RWPE2 (cell line): ENCODE measurements at places on chromosomes 7 and 10.

GRCh38 chr7:129497156-129497555, 5.2 kb upstream of the SMKR1 start:
- no peaks in the 10 kb centered on the region for H3K4me1 ChIP-seq
- H3K36me3 ChIP-seq: no peaks in the 10 kb centered on the region
- no peak overlapping the region for H3K4me3 ChIP-seq
- no peak overlapping the region for H3K27ac ChIP-seq
- no peak for DNase-seq

DNA sequence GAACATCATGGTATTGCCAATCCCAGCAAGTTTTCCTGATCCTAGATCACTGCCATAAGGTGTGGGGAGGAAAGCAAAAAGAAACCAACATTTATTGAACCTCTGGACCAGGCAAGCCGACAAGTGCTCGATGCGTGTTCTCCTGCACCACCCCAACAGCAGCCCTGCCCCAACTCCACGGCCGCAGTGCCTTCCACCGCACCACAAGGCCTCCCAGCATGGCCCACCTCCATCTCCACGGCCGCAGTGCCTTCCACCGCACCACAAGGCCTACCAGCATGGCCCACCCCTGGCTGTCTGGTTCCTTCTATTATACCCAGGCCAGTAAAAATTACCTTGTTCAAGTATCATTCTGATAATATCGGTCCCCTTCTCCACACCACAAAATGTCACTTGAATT, 8.7 kb downstream of the HIPK2 start:
- no peaks in the 10 kb centered on the region for H3K27me3 ChIP-seq
- no peak for DNase-seq
- H3K4me3 ChIP-seq: no peak overlapping the region
- H3K36me3 ChIP-seq: peaks cover 17% of the 10 kb centered on the region

DNA sequence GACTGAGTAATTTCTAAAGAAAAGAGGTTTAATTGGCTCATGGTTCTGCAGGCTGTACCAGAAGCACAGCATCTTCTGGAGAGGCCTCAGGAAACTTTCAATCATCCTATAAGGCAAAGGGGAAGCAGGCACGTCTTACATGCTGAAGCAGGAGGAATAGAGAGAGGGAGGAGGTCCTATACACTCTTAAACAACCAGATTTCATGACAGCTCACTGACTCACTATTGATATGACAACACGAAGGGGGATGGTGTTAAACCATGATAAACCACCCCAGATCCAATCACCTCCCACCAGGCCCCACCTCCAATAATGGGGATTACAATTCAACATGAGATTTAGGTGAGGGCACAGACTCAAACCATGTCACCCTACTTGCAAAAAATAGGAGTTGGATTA, 201.5 kb downstream of the CDK14 start:
- H3K27me3 ChIP-seq: no peaks in the 10 kb centered on the region
- no peaks in the 10 kb centered on the region for H3K4me1 ChIP-seq
- H3K36me3 ChIP-seq: peaks cover 10% of the 10 kb centered on the region
- no peak overlapping the region for H3K27ac ChIP-seq
- DNase-seq: no peak

DNA sequence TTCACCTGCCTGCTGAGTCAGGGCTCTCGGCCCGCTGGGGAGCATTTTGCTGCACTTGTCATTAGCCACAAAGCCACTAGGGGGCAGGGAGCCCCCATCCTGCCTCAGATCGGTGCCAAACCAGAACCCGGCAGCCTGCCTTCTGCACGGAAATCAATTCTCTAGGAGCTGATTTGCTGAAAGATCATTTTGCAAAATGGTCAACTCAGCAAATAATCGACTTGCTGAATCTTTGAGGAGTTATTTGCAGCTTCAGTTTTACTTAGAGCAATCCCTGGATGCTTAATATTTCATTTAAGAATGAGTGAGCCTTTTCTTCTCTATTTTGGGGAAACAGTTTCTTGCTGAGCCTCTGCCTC, 1.7 kb upstream of the GIMAP8 start:
- H3K27ac ChIP-seq: no peak overlapping the region
- H3K4me3 ChIP-seq: no peak overlapping the region
- H3K36me3 ChIP-seq: no peaks in the 10 kb centered on the region
- DNase-seq: no peak
- peaks cover 4% of the 10 kb centered on the region for H3K27me3 ChIP-seq

- no peaks in the 10 kb centered on the region for H3K27me3 ChIP-seq
- H3K4me1 ChIP-seq: no peaks in the 10 kb centered on the region
- H3K27ac ChIP-seq: peak overlapping the region; percentile 54
- no peak for DNase-seq
- H3K36me3 ChIP-seq: peaks cover 41% of the 10 kb centered on the region
- peak overlapping the region; percentile 99 for H3K4me3 ChIP-seq
Measured at GRCh38 chr7:98879198-98879978, 1.1 kb downstream of the TRRAP start.

DNA sequence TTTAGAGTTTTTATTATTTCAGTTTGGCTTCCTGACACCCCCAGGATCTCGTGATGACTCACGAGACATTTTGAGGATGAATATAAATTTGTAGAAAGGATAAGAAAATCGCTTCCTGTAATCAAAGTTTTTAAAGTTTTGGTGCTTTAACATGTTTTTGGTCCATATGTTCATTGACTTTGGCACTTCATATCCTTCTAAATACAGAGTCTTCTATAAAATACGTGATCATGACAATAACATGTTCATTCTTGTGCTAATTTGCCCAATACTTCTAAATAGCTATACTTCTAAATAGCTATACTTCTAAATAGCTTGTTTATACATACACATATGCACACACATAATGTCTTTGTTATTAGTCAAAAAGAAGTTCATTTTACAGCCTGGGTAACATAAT, 341.9 kb downstream of the PLXDC2 start:
- no peaks in the 10 kb centered on the region for H3K27me3 ChIP-seq
- no peak overlapping the region for H3K4me3 ChIP-seq
- H3K36me3 ChIP-seq: no peaks in the 10 kb centered on the region
- H3K27ac ChIP-seq: no peak overlapping the region

DNA sequence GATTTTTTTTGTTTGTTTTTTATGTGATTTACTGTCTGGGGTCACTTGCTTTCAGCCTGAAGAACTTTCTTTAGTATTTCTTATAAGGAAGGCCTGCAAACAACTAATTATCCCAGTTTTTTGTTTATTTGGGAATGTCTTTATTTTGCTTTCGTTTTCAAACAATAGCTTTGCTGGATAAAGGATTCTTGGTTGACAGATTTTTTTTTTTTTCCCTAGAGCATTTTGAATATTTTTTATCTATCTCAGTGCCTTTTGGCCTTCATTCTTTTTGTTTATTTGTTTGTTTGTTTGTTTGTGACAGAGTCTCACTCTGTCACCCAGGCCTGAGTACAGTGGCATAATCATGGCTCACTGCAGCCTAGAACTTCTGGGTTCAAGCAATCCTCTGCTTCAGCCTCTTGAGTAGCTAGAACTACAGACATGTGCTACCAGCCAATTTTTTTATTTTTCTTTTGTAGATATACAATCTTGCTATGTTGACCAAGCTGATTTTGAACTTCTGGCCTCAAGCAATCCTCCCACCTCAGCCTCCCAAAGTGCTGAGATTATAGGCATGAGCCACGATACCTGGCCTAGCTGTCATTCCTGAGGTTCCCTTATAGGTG, 46.3 kb upstream of the FZD9 start:
- no peak overlapping the region for H3K4me3 ChIP-seq
- no peaks in the 10 kb centered on the region for H3K27me3 ChIP-seq
- no peak overlapping the region for H3K27ac ChIP-seq
- H3K4me1 ChIP-seq: no peaks in the 10 kb centered on the region
- no peaks in the 10 kb centered on the region for H3K36me3 ChIP-seq
- DNase-seq: no peak

DNA sequence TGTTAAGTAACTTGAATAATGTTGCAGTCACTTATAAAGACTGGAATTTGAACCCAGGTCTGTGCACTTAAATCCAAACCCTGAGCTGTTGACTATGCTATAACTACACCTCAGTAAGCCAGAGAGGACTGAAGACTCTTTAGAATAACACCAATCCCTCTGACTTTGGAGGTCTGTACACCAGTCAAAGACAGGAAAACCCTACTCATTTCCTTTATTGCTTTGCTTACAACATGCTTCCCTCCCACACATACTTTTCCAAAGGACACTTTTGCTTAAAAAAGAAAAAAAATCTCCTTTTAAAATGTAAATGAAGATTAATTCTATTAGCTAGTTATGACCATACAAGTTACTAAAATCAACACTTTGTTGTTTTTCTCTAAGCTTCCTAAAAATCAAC, 184.7 kb upstream of the KCTD7 start:
- H3K4me1 ChIP-seq: no peaks in the 10 kb centered on the region
- no peak for DNase-seq
- H3K27me3 ChIP-seq: no peaks in the 10 kb centered on the region
- H3K36me3 ChIP-seq: no peaks in the 10 kb centered on the region; the same call in 1 of the 2 replicates

DNA sequence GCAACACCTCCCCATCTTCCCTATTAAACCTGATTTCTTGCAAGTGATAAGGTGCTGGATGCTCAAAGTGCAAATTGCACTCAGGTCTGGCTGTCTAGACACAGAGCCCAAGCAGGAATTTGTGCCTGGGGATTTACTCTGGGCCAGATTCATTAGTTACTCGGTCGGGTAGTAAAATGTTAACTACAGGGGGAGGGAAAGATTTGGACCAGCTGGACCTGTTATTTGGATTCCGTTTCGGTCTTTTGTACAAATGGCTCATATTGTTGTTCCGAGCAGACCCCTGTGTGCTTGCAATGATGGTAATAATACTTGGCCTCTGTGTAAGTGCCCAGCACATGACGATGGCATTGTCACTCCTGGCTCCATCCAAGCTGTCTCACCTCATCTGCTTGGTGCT, 609.6 kb downstream of the KCNMA1 start:
- no peak for DNase-seq
- no peak overlapping the region for H3K27ac ChIP-seq
- no peaks in the 10 kb centered on the region for H3K36me3 ChIP-seq
- no peaks in the 10 kb centered on the region for H3K4me1 ChIP-seq

- H3K27me3 ChIP-seq: no peaks in the 10 kb centered on the region
- no peak overlapping the region for H3K4me3 ChIP-seq
- no peak overlapping the region for H3K27ac ChIP-seq
- peaks cover 53% of the 10 kb centered on the region for H3K36me3 ChIP-seq
- peaks cover 36% of the 10 kb centered on the region for H3K4me1 ChIP-seq
Measured at GRCh38 chr10:125095228-125095627, 65.1 kb downstream of the CTBP2 start.

DNA sequence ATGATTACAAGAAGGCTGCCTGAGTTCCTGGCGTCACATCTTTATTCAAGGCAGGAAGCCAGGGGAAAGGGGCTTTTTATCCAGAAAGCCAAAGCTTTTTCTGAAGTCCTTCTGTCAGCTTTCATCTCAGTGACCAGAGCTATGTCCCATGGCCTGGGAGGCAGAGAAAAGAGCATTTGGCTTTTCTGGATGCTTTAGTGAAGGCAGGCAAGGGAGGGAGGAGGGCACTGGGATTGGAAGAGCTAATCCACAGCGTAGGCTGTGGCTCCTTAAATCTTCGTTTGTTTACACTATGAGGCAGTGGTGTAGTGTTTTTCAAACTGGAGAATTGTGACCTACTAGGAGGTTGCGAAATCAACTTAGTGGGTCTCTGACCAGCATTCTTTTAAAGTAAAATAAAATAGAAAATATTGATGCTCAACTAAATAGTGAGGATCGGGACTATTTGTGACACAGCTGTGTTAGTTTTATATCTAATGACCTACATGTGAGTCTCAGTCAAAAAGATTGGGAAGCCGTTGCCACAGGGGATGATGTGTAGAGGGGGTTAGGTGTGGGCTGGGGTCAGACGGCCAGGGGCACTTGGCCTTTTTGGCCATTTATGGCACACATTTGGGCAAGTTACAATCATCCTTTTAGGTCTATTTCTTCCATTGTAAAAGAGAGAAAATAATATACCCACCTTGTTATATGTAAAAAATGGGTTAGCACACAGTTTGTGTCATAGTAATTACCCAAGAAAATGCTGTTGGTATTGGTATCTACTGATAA, 14.1 kb downstream of the CRYGN start:
- H3K4me1 ChIP-seq: peaks cover 11% of the 10 kb centered on the region
- H3K36me3 ChIP-seq: no peaks in the 10 kb centered on the region
- no peak for DNase-seq
- H3K27ac ChIP-seq: no peak overlapping the region
- no peak overlapping the region for H3K4me3 ChIP-seq

GRCh38 chr10:132385389-132385667, 11.7 kb upstream of the PWWP2B start:
- no peak overlapping the region for H3K4me3 ChIP-seq
- H3K36me3 ChIP-seq: no peaks in the 10 kb centered on the region
- H3K4me1 ChIP-seq: no peaks in the 10 kb centered on the region
- H3K27me3 ChIP-seq: no peaks in the 10 kb centered on the region

DNA sequence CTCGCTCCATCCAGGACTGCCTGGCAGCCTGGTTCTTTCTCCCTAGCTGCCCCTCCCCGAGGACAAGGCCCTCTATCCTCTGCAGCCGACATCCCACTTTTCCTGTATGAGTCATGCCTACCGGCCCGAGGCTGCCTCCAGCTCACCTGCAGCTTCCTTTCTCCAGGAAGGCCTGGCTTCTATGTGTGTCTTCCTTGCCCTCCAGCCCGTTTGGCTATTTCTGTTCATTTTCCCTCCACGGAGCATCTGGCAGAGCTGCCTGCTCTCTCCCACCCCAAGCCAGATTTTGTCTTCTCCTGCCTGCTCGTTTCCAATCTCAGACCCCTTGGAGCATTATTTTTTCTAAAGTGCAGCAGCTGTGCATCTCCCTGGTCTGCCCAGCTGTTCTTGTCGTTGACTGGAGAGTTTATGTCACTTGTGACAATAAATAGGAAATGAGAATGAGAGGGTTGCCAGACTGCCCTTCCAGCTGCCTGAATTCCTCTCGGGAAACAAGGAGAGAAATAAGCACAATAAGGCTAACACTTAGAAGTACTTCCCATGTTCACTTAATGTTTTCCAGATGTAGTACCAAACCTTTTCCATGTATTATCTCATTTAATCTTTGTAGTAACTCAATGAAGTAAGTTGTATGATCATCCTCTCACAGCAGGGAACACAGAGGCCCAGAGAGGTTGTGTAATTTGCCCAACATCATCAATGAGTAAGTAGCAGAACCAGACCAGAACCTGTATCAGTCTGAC, 19.7 kb downstream of the UBTD1 start:
- DNase-seq: no peak
- H3K4me3 ChIP-seq: no peak overlapping the region
- no peaks in the 10 kb centered on the region for H3K27me3 ChIP-seq
- H3K27ac ChIP-seq: peak overlapping the region; percentile 85

DNA sequence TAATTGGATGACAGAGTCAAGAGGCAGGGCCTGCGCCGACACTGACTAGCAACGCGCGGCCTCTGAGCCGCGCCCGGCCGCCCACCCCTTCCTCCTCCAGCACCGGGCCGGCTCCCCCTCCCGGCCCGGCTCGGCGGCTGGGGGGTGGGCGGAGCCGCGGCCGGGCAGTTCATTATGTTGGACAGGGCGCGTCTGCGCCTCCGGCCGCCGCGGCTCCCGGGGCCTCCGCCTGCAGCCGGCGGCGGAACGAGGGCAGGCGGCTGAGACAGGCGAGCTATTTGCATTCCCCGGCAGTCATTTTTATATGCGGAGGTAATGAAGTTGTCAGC, 106.7 kb downstream of the SNX10 start:
- no peaks in the 10 kb centered on the region for H3K36me3 ChIP-seq
- peak overlapping the region; percentile 41 for H3K4me3 ChIP-seq
- no peak for DNase-seq
- no peak overlapping the region for H3K27ac ChIP-seq
- no peaks in the 10 kb centered on the region for H3K27me3 ChIP-seq
- H3K4me1 ChIP-seq: no peaks in the 10 kb centered on the region

GRCh38 chr10:114259824-114260223, 20.8 kb downstream of the VWA2 start:
- no peak for DNase-seq
- no peaks in the 10 kb centered on the region for H3K27me3 ChIP-seq
- H3K36me3 ChIP-seq: no peaks in the 10 kb centered on the region
- no peak overlapping the region for H3K27ac ChIP-seq
- H3K4me3 ChIP-seq: no peak overlapping the region
